ENCODE measurements at places on chromosomes 5 and 9.

GRCh38 chr9:114081441-114082016 lies 3.4 kb upstream of the AMBP start:
- no peak for DNase-seq

DNA sequence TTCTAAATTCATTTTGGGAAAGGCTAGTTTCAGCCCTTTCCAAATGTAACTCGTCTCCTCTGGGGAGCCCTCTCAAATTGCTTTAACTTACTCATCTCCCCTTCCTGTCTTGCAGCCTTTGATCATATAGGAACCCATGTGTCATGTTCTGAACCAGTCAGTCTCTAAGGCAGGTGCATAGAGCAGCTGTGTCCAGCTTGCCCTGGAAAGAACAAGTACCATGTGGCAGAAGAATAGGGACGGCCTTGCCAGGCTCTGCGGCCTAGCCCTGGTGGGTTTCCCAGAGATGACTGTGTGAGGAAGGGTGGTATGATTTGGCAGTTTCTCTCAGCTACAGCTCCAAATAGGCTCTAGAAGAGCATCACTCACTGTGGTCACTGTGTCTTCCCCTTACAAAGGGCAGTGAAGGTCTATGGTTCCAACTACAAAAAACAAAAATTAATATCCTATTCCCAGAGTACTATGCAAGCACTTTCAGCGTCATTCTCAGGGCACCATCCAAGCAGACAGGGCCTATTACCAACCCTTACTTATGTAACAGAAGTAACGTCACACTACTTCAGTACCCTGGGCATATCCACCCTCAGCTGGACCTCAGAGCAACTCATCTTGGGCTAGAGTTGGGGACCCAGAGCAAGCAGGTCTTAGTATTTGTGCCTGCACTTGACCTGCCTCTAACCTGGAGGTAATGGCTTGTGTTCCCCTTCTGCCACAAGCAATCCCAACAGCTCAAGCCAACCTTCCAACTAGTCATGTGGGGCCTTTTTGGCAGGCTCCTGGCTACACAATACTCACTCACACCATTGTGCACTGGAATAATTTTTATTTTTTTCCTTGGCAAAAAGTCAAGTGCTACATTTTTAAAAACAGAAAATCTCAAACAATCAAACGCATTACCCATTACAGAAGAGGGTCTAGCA lies 37.2 kb upstream of the UBAP2 start:
- no peak for DNase-seq

GRCh38 chr9:76576344-76576743 lies 117.4 kb downstream of the GCNT1 start:
- DNase-seq: no peak

DNA sequence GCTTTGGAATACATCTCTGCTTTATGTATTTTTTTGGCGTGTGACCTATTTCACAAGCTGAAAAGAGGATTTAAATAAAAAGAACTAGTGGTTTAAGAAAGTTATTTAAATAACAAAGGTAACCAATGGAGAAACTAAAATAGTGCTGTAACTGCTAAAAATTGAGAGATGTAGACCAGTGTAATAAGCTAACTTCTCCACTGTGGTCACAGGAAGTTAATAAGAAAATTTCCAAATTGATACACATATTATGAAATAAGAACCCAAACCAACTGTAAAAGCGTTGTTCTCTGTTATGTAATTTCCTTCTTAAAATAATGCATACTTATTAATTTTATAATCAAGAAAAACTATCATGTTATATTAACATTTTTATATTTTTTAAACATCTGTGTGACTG lies 29.1 kb upstream of the ZFAND5 start:
- no peak for DNase-seq

DNA sequence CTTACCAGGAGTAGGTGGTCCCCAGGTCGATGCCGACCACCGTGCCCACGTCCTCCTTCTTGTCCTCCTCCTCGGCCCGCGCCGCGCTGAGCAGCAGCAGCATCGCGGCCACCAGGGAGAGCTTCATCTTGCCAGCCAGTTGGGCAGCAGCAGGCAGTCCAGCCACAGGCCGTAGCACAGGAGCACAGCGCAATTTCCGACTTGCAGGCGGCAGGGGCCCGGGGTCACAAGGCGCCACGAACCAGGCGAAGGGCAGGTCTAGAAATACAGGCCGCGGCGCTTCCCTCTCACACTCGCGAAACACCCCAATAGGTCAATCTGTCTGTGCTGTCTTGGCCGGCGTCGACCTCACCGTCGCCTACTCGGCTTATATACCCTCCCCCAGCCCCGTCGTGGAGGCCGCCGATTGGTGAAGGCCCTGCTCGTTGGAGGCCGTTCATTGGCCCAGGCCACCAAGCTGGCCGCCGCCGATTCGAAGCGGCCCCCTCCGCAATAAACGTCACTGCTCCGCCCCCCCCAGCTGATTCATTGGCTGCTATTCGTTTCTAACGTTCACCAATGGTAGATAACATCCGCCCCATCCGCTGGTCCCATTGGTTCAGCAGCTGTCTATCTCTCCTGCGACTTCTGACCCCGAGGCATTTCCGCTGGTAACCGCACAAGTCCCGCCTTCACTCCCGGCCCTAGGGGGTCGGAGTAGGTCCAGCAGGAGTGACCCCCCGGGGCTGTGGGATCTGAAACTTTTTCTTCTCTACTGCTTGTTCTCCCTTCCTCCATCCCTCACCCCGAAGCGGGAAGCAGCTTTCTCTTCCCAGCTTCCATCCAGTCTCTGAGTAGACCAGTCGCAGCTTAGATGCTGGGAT lies at the start of gene HSPA5:
HSPA5 (minus strand) TSS at position 344 of the 863 bp plus-strand sequence; CDS start at position 127, 217 bp downstream.
- peak; percentile 97 for DNase-seq

DNA sequence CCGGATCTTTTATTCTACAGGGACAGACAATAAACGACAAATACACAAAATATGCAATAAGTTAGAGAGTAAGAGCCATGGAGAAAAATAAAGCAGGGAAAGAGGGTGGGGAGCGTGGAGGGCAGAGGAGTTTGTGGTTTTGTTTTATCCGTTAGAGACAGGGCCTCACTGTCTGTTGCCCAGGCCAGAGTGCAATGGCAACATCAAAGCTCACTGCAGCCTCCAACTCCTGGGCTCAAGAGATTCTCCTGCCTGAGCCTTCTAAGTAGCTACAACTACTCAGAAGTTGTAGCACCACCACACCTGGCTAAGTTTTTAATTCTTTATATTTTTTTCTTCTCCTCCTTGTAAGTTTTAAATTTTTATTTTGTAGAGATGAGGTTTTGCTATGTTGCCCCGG lies 54.5 kb upstream of the CTNNA1 start:
- DNase-seq: no peak

DNA sequence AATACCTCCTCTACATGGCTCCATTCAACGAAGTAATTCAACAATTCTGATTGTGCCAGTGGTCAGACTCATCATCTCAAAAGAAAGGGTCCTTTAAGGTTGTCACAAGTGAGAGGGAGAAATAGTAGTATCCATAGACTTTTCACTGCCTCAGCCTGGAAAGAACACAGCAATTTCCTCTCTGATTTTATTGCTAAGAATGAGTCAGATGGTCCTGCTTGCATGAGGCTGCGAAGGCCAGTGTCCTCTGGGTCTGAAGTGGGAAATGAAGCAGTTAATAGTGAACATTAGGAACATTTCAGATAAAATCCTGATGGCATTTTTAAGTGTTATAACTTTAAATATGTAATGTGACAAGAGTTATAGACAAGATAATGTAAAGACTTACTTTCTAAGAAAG lies 979.0 kb downstream of the EFNA5 start:
- DNase-seq: peak; percentile 35

- DNase-seq: no peak
These were observed 98.8 kb upstream of the NR4A3 start for GRCh38 chr9:99722877-99723276.

GRCh38 chr5:134554319-134555222 lies 29.1 kb downstream of the JADE2 start:
- DNase-seq: peak; percentile 81

DNA sequence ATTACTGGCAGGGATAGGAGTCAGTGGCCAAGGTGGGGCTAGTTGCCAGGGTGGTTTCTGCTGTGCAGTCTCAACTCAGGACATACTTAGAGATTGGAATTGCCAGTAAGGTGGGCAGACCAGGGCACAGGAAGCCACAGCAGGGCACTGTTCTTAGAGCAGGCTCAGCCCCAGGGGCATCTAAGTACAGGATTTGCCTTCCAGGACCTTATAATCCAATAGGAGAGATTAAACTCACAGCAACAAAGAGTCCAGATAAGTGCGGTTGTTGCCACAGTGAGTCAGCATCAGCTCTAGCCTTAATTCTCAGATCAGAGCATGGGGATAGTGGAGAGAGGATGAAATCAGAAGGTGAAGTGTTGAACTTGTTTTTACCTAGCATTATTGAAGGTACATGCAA lies 265.8 kb upstream of the TRPC7 start:
- peak; percentile 15 for DNase-seq

DNA sequence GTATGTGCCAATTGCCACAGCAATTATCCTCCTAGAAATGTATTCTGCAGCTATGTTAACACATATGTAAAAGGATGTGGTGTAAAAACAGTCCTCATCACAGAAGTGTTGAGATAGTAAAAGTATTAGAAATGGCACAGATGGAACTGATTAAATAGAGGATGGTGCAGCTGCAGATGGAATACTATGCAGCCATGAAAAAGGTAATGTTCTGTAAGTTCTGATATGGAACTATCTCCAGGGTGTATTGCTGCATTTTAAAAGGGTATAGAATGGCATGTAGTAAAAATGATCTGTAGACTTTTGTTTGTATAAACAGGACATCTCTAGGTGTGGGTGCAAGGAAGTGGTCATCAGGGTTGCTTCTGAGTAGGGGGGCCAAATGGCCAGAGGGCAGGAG lies 63.0 kb upstream of the PHYKPL start:
- no peak for DNase-seq

- DNase-seq: no peak
These were observed 284.1 kb downstream of the NFIB start for GRCh38 chr9:14029806-14030374.

- DNase-seq: no peak
These were observed 105.5 kb upstream of the CPEB4 start for GRCh38 chr5:173782671-173783101.

- no peak for DNase-seq
These were observed 7.5 kb downstream of the RPS6 start for GRCh38 chr9:19372567-19372966.

- DNase-seq: no peak
These were observed 329.2 kb downstream of the RAB3C start for GRCh38 chr5:58912116-58912515.

GRCh38 chr5:149141224-149141956 lies at the start of gene ABLIM3:
Gene ABLIM3, plus strand, starts transcription at chr5:149141493. Its CDS starts 603 bp downstream, at chr5:149142096.
- DNase-seq: peak; percentile 96

DNA sequence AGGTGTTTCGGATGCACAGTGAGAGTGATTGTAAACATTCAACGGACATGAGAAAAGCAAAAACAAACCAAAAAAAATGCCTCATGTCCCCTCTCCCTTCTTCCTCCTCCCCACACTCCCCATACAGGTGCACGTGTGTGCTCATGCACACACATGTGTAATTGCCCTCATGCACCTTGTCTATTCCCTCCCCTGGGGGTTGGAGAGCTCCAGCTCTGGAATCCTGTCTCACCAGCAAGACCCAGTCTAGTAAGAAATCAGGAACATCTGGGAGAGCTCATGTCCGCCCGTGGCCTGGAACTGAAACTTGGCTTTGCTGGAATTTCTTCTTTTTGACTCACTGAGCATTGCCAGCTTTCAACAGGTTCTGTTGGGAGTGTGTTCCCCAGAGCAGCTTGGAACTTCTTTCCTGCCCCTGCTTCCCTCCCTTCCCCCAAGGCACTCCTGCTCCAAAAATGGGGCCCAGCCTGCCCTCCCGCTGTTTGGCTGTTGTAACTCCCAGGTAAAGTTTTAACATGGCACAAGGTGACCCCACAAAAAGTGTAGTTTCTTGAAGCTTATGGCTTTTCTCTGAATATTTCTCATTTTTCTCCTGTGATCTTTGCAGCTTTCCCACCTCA lies 190.1 kb downstream of the NR3C1 start:
- no peak for DNase-seq

GRCh38 chr5:149912226-149912871 lies 32.2 kb downstream of the PDE6A start:
- DNase-seq: no peak

- no peak for DNase-seq
These were observed 158.9 kb downstream of the SAXO1 start for GRCh38 chr9:18874069-18874468.

DNA sequence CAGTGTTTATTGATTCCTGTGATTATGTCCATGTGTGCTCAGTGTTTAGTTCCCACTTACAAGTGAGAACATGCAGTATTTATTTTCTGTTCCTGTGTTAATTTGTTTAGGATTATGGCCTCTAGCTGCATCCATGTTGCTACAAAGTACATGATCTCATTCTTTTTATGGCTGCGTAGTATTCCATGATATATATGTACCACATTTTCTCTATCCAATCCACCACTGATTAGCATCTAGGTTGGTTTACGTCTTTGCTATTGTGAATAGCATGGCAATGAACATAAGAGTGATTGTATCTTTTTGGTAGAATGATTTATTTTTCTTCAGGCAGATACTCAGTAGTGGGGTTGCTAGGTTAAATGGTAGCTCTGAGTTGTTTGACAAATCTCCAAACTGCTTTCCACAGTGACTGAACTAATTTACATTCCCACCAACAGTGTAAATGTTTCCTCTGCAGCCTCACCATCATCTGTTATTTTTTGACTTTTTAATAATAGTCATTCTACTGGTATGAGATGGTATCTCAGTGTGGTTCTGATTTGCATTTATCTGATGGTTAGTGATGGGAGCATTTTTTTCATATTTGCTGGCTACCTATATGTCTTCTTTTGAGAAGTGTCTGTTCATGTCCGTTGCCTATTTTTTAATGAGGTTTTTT lies 47.5 kb upstream of the ELL2 start:
- DNase-seq: no peak

- no peak for DNase-seq
These were observed 306.4 kb downstream of the NTRK2 start for GRCh38 chr9:84975926-84976325.

- DNase-seq: peak; percentile 3
These were observed 75.6 kb upstream of the ZSWIM6 start for GRCh38 chr5:61256474-61256873.

- DNase-seq: peak; percentile 63
These were observed 55.1 kb downstream of the ANKH start for GRCh38 chr5:14816374-14816998.

GRCh38 chr9:132250324-132251262 lies 88.7 kb downstream of the NTNG2 start:
- DNase-seq: no peak

GRCh38 chr5:78799266-78800017 lies 150.9 kb upstream of the LHFPL2 start:
- DNase-seq: peak; percentile 10

DNA sequence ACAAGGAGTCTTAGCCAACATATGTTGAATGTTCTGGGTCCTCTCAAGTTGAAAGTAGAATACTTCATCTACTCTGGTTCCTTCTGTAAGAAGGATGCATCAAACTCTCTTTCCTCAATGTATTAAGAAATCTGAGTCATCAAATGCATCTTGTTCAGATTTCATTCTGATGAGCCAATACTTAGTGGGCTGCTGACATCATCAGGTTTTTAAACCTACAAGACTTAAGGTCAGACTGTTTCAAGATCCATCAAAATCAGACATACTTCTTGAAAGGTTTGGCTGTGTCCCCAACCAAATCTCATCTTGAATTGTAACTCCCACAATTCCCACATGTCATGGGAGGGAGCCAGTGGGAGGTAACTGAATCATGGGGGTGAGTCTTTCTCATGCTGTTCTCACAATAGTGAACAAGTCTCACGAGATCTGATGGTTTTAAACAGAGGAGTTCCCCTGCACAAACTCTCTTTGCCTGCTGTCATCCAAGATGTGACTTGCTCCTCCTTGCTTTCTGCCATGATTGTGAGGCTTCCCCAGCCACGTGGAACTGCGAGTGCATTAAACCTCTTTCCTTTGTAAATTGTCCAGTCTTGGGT lies 168.8 kb downstream of the RAPGEF6 start:
- DNase-seq: peak; percentile 49

Measured in PC-3 (cell line).